Renal cortex interstitium (tissue), 15 donors: ENCODE measurements at places on chromosomes 13 and 19. TPM values are rescaled to one million over a fixed set of nuclear protein-coding genes. Genes with fewer than 3 reads are reported as not detected.

The RNF17 gene
- not detected for polyA plus RNA-seq

GRCh38 chr13:19156013-19156825 lies 25.4 kb downstream of the TUBA3C start:
- no peak for DNase-seq

- DNase-seq = no peak
These were observed 1.5 kb downstream of the ABHD17A start for GRCh38 chr19:1883784-1884183.

DNA sequence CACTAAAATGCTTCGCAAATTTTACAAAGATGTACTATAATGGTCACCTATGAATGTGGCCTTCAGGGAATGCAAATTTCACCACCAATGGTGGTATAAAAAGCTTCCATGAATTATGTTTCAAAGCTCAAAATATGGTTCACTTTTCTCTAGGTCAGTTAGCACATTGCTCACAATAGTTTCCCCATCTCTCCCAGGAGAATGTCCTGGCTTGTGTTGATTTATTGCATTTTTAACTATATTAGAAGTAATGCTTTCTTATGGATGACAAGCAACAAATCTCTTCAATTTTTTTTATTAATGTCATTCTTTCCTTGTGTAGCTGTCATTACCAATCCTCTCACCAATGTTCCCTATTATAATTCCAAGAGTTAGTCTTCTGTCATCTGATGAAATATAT lies 621.2 kb downstream of the TBC1D4 start:
- no peak for DNase-seq

- DNase-seq = no peak
These were observed 18.5 kb upstream of the VSTM2B start for GRCh38 chr19:29507081-29507860.

DNA sequence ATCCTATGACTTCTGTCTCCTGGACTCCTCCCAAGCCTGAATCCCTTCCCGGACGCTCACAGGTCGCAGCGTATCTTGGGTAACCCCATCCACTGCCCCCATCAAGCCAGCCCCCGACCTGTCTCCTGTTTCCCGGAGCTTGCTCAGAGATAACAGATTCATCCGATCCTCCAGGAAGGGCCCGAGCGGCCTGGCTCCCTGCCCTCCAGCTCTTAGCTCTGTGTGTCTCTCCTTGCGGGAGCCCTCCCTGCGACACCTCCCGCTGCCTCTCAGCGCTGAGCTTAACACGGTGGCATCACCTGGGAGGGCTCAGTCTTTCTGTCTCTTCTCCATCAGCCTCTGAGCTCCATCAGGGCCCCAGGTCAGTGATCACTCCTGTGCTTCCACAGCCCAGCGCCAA lies 4.3 kb upstream of the TMEM255B start:
- no peak for DNase-seq
